Caudate nucleus (tissue), 63 donors: ENCODE measurements at places on chromosomes 3 and 15.

DNA sequence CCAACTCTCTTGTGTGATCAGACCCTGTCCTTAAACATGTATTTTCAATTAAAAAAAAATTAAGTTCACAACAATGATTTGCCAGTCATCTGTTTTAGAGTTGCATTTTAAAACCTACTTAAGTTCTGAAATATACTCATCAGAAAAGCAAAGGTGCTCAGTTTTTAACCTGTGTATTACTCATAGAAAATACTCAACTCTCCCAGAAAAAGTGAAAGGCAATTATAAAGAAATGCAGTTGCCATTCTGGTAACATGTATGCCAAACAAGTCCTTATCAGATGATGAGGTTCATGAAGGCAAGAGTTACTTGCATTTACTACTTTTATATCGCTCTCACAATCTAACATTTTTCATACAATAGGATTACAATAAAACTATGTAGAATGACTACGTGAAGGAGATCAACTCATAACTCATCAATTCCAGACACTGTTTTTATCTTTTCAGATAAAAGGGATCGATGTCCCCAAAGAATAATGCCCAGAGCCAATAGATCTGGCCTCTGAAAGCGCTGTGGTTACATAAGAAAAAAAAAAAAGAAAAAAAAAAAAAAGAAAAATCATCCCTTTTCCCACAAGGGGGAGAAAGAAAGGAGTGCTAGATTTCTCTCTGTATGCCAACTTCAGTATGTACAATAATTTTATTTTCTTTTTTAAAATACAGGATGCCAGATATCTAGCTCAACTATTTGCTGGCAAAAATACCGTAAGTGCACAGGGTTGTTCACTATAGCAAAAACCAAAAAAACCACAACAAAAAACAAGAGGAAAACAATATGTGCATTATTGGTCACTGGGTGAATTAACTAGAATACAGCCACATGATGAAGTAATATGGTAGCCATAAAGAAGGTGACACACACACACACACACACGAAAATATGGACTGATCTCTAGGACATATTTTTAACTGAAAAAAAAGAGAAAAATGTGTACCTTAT lies 137.4 kb downstream of the NR1I2 start:
- no peak for DNase-seq

DNA sequence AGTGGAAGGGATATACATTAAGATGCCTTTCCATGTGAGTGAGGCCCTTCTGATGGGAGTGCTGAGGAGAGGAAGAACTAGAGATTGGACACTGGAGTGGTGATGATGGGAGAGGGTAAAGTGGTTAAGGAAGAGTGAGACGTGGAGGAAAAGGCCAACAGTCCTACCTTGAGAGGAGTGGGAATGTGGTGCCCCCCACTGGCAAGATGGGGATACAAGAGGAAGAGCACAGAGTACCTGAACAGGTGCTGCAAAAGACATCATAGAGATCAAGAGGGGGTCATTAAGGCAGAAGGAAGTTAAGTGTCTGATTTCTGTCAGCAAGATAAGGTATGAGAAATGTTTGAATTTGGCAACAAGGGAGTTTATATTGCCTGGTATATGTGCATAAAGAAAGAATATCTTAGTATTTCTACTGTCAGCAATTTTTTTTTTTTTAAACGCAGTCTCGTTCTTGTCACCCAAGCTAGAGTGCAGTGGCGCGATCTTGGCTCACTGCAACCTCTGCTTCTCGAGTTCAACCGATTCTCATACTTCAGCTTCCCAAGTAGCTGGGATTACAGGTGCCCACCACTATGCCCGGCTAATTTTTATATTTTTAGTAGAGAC lies 34.0 kb downstream of the ARIH2 start:
- DNase-seq: no peak

GRCh38 chr15:76310475-76311099 lies 682 bp downstream of the ETFA start:
- DNase-seq: no peak

DNA sequence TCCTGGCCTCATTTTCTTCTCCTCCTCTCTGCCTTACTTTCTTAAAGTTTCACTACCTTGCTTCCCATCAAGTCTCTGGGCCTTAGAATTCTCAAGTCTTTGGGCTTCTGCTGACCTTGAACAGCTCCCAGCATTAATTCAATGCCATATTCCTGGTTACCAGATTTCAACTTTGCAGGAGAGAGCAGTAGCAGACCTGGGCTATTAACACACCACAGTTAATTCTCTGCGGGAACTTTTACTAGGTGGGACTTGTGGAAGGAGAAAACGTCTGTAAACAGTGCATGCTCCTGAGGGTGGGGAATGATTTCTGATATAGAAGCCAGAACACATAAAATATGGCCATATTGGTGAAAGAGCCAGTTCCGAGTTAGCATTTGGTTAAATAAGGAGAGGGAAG lies 214.6 kb downstream of the MEIS2 start:
- DNase-seq: no peak
